Activated CD8-positive, alpha-beta T cell treated with anti-CD3 and anti-CD28 coated beads, Interleukin-2, amount 10 ng/mL, durations not matched to agents 7 days and 5 days (primary cell): ENCODE measurements at places on chromosomes 2 and 18. TPM values are rescaled to one million over a fixed set of nuclear protein-coding genes. Genes with fewer than 3 reads are reported as not detected.

- H3K27ac ChIP-seq = no peak overlapping the region
- no peaks in the 10 kb centered on the region for H3K36me3 ChIP-seq
- H3K27me3 ChIP-seq = peaks cover 2% of the 10 kb centered on the region
- DNase-seq = no peak
Measured at GRCh38 chr18:61503688-61504087, 170.5 kb downstream of the CDH20 start.

DNA sequence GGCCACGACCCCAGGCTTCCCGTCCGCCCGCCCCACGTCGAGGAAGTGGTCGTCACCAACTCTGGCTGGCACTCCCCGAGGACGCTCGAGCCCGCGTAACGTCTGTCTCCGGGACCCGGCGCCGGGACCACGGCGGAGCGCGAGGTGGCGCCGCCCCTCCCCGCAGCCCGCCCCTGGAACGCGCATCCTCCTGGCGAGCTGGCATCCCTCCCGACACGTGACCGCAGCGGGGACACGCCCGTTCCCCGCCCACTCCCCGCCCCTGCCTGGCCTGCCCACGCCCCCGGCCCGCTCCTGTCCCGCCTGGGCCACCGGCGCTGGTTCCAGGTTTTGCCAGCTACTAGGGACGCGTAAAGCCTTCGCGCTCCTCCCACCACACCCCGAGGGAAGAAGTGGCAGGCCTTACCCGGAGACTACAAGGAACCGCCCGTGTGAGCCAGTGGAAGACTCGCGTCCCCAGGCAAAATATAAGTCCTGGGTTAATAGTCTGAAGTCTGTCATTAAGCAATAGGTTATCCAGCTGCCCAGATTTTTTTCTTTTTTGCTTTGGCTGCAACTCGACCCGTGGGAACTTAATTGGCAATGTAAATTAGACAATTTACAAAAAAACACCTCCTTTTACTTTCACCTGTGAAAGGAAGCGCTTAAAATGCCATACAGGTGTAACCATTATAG is at the start of gene OSBPL1A:
Gene OSBPL1A (minus strand): TSS at position 131 of the 675 bp plus-strand sequence. CDS start 20,291 bp downstream, outside the sequence.
- H3K4me1 ChIP-seq = peaks cover 14% of the 10 kb centered on the region
- H3K36me3 ChIP-seq = no peaks in the 10 kb centered on the region
- peak within 1 kb of the TSS; percentile 74 for H3K4me3 ChIP-seq

GRCh38 chr18:1017227-1018058 is 112.8 kb downstream of the ADCYAP1 start:
- H3K36me3 ChIP-seq = no peaks in the 10 kb centered on the region
- no peak for DNase-seq
- H3K4me1 ChIP-seq = no peaks in the 10 kb centered on the region
- H3K27me3 ChIP-seq = peaks cover 2% of the 10 kb centered on the region

GRCh38 chr2:26678035-26678434 is 14.5 kb upstream of the KCNK3 start:
- no peaks in the 10 kb centered on the region for H3K4me1 ChIP-seq
- no peak overlapping the region for H3K27ac ChIP-seq
- H3K27me3 ChIP-seq = peaks cover 14% of the 10 kb centered on the region
- H3K4me3 ChIP-seq = no peak overlapping the region

GRCh38 chr2:108263401-108263800 is 23.6 kb downstream of the SULT1C3 start:
- H3K4me1 ChIP-seq = no peaks in the 10 kb centered on the region
- H3K27ac ChIP-seq = no peak overlapping the region
- H3K4me3 ChIP-seq = no peak overlapping the region
- DNase-seq = no peak
- H3K27me3 ChIP-seq = peaks cover 10% of the 10 kb centered on the region

GRCh38 chr2:11370377-11371091 is 26.1 kb upstream of the ROCK2 start:
- H3K4me1 ChIP-seq = no peaks in the 10 kb centered on the region
- H3K27ac ChIP-seq = no peak overlapping the region
- DNase-seq = no peak
- no peaks in the 10 kb centered on the region for H3K36me3 ChIP-seq
- H3K27me3 ChIP-seq = peaks cover 13% of the 10 kb centered on the region

DNA sequence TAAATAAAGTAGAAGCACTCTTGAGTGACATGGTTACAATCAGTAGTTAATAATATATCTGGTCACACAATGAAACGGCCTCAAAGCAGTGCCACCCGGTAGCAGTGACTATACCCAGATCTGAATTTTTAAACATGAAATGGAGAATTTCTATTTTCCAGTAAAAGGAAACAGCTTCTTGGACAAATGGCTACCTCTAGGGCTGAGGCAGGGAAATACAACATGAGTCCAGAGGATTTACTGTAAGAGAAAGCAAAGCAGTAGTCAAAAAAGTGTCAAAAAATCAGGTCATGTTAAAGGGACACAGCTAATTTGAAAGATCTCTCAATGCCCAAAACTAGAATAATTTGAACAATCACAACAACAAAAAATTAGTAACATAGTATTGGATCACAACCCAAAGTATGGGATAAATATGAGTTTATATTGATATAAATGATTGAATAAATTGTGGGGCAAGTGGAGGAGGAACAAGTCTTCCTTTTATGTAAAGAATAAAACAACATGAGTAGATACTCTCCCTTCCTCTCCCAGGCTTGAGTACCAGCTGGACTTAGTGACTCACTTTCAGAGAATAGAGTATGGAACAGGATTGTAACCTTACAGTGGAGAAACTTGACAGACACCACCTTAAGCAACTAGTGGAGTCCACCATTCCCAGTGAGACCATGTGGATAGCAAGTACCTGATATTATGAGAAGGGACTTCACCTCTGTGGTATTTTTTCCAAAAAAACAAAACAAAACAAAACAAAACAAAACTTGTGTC is 180.8 kb downstream of the MBD2 start:
- H3K27me3 ChIP-seq = peaks cover 9% of the 10 kb centered on the region
- no peak overlapping the region for H3K4me3 ChIP-seq
- DNase-seq = no peak
- H3K27ac ChIP-seq = no peak overlapping the region

The DLGAP1 gene
- not detected for total RNA-seq
